ENCODE measurements at places on chromosomes 4 and X.

GRCh38 chr4:102402223-102402622, 56.9 kb upstream of the SLC39A8 start:
- no peak for DNase-seq

DNA sequence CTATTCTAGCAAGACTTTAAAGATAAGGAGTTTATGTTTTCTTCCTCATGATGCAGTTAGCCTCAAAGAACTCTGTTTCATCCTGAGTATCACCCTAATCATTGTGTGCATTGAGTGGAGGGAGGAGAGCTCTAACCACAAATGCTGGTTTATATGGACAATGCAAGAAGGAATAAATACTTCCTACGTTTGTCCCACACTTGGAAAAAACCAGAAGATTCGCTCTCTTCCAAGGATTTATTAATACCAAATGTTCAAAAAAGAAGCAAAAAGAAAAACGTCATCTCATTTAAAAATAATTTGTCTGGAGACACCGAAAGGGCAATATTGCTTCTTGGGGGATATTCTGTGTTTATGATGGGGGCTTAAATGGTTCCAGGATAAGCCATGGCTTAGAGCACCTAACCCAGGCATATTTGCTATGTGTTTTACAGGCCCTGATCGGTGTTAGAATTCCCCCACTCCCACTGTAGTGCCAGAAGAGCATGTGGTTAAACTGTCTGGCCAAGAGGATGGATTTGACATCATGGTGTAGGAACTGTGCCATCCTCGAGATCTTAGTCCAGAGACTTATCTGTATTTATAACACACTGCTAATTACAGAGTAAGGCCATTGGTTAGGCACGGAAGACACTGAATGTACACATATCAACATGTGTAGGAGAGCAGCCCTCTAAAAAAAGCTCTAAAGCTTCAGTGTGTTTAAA, 227.2 kb downstream of the ANK2 start:
- DNase-seq: no peak

DNA sequence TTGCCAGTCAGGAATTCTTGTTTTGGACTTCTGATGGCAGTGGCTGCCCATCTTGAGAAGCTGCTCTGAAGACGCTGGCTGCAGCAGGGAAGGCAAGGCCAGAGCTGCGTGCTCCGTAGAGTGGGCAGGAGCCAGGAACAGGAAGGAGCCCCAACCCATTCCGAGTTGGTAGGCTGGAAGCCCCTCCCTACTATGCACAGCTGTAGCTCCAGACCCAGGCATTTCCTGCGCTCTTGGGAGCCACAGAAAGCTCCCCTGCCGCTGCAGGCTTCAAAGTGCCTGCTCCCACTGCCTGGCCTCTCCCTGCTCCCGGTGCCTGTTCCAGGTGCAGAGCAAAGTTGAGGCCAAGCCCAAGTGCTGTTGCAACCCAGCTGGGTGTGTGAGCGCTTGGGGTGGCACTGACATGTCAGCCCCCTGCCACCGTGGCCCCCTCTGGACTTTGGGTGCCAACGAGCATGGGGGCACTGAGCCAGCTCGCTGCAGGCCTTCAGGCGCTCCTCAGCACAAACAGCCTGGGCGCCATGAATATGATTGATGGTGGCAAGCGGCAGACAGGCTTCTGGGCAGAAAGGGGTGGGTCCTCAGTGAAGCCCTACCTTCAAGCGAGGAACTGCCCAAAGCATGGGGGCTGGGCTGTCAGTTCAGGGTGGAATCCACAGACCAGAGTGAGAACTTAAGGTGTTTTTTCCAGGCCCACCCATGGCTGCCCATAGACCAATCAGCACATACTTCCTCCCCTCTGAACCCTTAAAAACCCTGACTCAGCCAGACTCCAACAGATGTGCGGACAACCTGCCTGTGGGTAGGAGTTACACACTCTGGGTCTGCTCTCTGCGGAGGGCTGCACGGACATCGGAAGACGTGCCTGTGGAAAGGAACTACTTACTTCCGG, 677.2 kb upstream of the INTU start:
- DNase-seq: no peak

DNA sequence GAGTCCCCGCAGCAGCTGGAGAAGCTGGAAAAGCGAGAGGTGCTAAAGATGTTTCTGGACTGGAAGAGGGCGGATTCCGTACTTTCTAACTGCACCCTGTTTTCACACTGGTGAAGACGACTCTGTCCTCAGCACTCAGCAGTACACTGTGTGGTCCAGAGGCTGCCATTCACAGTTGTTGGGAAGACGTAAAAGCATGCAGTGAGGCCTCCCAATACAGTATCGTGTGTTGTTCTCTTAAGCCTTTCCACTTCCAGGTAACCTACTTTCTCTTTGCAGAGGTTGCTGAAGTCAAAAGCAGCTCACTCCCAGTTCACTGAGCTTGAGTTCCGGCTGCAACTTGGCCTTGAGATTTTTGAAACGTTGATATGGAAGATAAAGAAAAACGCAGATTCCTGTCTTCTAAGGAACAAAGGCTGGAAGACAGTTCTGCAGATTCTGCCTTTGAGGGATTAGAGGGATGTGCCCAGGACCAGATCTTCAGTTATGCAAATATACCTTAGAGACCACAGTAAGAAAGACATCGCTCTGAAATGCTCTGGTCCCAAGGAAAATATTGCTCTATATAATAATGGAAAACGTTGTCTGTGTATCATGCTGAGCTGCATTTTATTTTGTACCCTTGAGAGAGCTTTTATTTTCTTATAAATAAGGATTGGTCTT, 540.9 kb downstream of the TRIML1 start:
- DNase-seq: no peak

- no peak for DNase-seq
Observed at GRCh38 chr4:141352331-141352730, 131.6 kb downstream of the ZNF330 start.

GRCh38 chr4:154010371-154010770, 221.5 kb upstream of the SFRP2 start:
- no peak for DNase-seq

GRCh38 chrX:85685843-85686242, 306.4 kb upstream of the POF1B start:
- no peak for DNase-seq

GRCh38 chr4:151797131-151797530, 36.3 kb upstream of the GATB start:
- DNase-seq: no peak

- no peak for DNase-seq
Observed at GRCh38 chr4:182555997-182556418, 312.8 kb downstream of the TENM3 start.

DNA sequence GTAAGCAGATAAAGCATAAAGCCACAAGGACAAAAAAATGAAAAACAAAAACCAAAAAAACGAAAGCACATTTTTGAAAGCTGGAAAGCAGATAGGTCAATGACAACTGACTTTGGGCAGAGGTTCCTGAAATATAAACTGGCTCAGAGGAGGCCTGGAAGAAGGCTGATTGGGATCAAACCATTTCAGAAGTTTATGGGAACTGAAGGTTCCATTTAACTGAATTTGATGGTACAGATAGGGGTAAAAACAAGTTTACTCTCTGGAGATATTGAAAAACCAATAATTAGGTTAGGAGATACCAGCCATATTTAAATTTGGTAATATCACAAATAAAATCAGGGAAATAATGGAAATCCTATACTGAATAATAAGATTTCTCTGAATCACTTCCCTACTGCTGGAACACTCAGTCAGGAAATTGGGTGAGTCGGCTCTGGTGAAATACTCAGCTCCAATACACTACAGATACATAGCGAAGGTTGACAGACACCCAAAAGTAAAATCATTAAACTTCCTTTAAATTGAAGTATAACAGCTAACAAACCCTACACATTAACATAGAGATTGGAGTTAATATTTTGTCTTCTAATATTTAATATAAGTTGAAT, 1584.3 kb downstream of the STIM2 start:
- DNase-seq: no peak

DNA sequence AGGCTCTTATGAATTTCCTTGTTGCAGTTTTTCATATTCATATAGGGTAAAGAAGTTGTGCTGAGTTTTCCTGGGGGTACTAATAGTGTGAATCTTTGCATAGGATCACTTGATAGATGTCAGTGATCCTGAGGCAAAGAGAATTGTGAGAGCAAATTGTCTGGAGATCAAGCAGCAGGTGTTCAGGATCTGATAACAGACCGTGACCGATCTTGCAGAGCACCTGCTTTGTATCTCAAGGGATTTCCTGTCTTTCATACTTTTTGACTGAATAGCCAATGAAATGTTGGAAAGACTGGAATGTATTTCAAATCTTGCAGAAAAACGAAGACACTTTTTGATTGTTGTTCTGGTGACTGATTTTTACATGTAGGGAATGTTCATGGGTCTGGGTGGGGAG, 914.5 kb downstream of the STIM2 start:
- no peak for DNase-seq

DNA sequence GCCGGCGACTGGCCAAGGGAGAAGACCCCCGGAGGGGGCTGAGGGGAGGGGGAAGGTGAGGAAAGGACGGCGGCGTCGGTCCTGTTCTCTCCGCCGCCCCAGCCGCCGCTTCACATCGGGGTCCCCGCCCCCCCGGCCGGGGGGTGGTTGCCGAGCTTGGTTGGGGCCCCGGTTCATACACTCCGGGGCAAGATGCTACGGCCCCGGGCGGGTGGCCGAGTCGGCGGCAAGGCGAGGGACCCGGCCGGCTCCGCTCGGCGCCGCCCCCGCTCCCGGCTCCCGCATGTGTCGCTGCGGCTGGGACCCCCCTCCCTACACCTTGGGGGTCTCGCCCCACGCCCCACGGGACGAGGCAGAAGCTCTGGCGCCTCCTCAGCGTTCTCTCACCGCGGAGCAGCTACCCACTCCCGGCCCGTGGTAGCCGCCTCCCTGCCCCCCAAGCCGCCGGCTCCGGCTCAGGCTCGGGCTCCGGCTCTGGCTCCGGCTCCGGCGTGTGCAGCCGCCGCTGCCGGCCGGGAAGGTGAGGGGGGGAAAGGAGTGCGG, 461 bp downstream of the FBXW7 start:
- no peak for DNase-seq

DNA sequence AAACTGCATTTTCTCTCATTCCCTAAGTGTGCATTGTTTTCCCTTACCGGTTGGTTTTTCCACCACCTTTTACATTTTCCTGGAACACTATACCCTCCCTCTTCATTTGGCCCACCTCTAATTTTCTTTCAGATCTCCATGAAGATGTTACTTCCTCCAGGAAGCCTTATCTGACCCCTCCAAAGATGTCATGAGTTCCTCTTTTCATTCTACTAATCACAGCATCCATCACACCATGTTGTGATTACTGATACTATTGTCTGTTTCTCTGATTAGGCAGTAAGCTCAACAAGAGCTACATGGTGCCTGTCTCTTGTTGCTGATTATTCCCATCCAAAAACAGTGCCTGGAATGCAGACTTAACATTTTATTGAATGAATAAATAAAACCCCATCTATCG, 2.9 kb upstream of the AFP start:
- DNase-seq: no peak

DNA sequence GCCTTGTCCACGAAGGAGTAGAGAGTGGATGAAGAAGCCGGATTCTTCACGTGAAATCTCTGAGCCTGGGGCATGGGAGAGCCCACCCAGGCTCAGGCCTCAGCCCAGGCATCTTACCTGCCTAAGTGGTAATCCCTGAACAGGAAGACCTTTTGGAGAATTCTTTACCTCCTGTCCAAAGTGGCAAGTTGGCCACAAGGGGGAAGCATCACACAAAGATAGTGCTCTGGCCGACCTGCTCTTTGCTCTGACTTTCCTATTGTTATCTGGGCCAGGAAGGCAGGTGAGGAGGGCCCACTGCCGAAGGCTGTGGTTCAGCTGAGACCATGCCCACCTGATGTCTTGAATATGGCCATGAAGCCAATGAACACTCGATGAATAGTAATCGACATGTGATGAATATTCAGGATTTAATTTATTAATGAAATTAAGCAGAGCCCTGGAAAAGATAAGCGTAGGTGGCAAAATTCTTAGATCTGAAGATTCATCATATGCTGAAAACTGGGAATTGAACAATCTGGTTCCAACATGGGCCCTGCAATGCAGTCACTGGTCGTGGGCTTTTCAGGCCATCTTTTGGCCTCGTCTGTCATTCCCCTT, 93.8 kb downstream of the PDGFRA start:
- DNase-seq: peak; percentile 69

DNA sequence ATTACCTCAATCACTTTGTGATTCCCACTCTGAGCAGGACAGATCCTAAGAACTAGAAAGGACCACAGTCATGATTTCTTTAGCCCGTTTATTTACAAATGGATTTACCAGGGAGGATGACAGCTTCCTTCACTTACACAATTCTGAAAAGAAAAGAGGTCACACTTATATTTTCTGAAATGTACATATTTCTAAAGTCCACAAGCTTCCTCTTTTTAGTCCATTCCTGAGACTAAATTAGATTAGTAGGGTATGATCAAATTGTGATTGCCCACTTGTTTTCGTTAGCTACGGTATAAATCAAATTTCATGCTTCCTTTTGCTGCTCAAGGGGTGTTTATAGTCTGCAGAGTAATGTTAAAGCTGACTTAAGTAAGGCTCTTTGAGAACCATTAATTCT, 7.6 kb upstream of the AMELX start:
- no peak for DNase-seq

DNA sequence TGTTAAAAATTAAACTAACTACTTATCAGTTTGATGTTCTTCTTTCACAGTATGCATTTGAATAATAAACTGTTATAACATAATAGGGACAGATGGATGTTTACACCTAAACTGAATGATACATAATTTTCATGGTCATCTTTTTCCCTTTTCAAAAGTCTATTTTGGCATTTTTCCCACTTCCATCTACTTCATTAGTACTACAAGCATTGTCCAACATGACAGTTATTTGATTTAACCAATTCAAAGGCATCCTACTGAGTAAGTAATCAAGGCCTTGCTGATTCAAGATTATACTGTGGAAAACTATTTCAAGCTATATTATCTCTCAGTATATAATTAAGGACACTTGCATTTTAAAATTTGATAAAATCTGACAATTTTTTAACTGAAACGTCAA, 212.9 kb downstream of the FAT4 start:
- DNase-seq: no peak

- DNase-seq: no peak
Observed at GRCh38 chr4:40269133-40269532, 66.0 kb upstream of the CHRNA9 start.

DNA sequence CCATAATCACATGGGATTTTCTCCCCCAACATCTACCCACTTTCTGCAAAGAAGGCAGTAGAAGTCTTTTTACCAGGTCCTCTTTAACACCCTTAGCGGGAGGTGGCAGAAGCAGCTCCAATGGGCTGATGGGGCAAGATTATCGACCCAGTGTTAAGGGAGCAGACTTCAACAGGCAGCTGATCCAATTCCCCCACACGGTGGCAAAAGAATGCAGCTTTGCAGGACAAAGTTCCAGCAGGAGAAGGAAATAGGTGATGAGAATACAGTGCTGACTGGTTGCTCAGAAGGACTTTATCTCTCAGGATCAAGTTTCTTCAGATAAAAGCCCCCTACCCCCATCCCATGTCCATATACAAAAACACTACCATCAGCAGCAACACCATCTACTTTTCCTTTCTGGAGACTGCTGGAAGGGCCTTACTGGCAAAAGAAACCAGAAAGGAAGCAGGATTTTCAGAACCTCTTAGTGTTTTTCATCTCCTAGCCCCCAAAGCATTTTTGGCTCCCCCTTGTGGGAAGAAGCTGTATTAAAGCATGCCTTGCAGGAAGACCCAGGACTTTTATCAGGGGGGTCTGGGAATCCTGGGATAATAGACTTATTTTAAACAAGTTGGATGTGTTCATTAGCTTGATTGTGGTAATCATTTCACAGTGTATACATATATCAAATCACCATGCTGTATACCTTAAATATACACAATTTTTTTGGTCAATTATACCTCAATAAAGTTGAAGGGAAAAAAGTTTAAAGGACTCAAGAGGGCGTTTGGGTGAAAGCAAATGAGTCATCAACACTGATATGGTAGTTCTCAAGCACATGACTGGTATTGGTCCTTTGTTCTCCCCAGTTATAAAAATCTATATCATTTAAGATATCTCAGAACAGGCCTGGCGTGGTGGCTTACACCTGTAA, 146.4 kb downstream of the GPC3 start:
- no peak for DNase-seq
